Pulmonary artery endothelial cell (primary cell): ENCODE measurements at places on chromosomes 11 and 22.
A peak's percentile ranks its signal among the peaks of the same experiment; 100 is the strongest.

DNA sequence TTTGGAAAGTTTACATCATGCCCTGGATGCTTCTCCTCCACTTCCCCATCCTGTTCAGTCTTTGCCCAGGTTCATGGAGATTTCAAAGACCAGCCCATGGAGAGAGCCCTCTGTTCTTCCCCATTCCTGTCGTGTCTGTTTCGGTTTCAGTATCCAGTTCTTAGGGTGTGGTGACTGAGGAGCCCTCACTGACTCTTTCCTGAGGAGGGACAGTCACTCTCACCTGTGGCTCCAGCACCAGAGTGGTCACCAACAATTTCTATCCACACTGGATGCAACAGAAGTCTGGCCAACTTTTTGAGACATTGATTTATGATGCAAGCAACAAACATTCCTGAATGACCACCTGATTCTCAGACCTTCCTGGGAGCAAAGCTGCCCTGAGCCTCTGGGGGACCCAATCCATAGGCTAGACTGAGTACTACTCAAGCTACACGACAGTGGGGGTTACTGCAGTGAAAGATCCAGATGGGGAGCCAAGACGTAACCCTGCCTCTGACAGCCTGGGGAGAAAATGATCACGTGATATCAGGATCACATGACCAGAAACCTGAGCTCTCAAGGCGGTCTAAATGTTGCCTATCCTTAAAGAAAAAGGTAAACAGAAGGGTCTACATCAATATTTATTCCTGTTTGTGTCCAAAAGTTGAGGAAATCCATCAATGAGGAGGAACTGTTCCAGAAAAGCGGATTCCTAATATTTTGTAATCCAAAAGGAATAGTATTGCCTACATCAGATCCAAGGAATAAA lies 76.2 kb upstream of the VPREB1 start:
- no peak for DNase-seq

GRCh38 chr11:66188580-66188979 lies 79.9 kb upstream of the RAB1B start:
- DNase-seq = peak; percentile 35

DNA sequence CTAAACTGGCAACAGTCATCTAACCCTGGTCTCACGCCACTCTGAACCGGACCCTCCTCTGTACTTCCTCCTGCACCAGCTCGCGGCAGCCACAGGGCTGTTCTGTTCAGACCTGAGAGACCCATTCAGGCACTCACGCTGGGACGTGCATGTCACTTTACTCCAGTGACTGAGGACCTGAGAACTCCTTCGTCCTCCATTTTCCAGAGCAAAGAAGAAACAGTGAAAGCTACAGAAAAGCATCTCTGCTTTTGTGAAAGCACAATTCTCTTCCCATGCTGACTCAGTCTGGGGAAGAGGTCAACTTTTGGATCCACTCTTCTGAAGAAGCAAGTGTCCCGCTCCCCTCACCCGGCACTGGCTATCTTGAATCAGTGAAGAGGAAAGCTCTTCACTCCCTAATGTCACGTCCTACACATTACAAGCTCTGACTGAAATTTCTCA lies 24.5 kb downstream of the PISD start:
- no peak for DNase-seq

- DNase-seq = no peak
These were observed 64.8 kb downstream of the STIM1 start for GRCh38 chr11:3920148-3920852.

DNA sequence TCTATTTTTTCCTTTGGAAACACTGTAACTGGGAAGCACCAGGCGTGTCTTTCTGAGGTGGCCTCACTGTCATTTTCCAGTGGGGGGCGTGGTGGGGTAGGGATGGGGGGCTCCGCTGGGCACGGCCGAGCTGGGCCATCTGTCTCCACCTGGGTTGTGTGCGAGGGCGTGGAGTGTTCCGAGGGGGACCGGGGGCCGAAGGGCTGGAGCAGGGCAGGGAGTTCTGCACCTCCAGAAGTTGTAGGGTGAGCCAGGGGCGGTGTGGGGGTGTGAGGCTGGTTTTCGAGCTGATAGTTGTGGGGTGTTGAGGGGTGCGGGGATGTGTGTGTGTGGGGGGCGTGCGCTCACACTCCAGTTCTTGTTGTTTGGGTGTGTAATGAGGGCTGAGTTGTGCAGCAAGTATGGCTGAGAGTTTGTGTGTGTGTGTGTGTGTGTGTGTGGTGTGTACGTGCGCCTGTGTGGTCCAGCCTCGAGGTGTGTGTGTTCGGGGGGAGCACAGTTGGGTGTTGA lies 10.8 kb downstream of the YPEL4 start:
- DNase-seq = no peak

GRCh38 chr11:130897262-130898182 lies 18.8 kb downstream of the SNX19 start:
- peak; percentile 86 for DNase-seq

DNA sequence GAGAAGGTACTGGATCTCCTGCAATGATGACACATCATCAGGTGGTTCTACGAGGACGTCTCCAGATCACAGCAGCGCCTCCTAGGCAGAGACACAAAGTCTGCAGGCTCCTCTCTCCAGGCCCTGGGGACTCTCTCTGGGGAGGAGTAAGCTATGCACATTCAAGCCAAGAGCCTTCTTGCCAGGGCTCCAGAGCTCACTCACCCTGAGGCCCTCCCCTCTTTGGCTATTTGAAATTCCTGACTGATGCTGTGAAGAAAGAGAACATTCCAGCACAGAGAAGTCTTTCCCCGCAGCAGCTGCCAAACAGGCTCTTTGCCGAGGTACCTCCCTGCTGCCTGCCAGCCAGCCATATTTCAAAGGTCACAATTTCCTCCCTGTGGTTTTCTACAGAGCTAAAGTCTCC lies 204.9 kb downstream of the CSNK2A3 start:
- no peak for DNase-seq

GRCh38 chr11:130514316-130514715 lies 65.9 kb downstream of the ADAMTS15 start:
- DNase-seq = no peak

DNA sequence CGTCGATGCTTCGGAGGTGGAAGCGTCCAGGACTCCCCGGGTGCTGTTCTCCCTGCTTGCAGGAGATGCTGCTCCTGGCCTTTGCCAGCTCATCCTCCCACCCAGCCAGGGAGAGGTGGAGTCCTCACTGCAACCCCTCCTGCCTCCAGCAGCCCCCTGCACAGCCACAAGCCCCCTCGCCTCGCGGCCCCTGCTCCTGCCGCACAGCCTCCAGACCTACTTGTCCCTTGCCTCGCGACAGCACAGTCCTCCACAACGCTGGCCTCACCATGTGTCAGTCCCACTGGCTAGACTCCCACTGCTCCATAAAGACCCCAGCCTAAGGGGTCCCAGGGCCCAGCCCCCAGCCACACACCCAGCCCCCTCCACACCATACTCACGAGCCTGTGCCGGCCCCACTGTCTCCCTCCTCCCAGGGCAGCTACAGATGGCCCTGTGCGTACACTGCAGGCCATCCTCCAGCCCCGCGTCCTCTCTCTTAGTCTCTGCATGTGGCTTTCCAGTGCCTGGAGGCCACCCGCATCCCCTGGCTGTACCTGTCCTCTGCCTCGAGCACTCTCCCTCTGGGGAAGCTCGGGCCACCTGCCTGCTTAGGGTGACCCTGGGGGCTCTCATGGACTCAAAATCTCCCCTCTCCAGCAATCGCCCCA lies 91.5 kb downstream of the CELSR1 start:
- no peak for DNase-seq

DNA sequence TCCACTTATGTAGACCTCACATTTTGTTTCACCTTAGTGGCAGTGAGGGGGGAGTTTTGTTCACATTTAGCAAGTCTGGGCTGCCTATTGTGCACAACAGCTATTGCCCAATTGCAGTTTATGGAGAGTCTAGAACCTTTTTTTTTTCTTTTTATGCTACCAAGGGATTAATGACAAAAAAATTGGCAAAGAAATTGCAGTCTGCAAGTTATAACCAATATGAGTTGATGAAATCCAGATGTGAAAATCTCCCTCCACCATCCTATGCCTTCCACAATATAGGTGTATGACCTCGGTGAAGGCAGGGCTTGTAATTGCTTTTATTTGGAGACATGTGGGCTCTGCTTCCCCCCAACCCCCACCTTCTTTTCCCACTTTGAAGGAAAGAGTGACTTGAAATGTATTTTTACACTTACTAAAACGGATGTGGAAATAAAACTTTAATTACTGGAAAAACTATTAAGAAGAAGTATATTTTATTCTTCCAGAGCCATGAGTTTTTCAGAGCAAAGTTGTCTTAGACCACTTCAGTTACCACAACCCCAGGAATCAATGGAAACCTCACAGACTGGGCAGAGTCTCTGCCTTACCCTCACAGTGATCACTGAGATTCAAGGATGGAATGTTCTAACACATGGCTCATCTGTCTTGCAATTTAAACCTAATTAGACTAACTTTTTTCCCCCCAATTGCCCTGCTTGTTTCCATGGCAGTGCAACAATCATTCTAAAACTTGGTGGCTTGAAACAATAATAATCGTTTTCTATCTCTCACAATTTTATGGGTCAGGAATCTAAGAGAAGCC lies 120.8 kb upstream of the SLC5A12 start:
- no peak for DNase-seq

- no peak for DNase-seq
These were observed 2.7 kb downstream of the RNH1 start for GRCh38 chr11:504053-504993.

DNA sequence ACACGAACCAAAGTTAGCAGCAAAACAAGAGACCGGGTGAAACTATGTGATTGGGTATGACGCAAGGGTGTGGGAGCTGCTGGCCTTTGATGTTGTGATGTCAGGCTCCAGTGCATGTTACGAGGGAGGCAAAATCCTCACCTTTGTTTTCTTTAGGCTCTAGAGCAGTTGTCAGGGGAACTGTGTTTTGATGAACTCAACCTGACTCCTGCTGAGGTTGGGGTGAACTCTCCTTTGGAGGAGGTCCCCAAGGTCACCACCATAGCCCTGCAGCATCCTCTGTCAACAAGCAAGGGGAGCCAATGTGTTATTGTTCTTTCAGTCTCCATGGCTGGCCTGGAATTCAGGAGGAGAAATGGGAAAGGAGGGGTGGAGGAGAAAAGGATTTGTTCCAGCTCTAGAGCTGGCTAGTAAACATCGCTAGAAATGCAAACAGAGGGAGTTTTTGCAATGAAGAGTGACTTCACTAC lies 33.8 kb downstream of the RASSF10 start:
- DNase-seq = no peak

DNA sequence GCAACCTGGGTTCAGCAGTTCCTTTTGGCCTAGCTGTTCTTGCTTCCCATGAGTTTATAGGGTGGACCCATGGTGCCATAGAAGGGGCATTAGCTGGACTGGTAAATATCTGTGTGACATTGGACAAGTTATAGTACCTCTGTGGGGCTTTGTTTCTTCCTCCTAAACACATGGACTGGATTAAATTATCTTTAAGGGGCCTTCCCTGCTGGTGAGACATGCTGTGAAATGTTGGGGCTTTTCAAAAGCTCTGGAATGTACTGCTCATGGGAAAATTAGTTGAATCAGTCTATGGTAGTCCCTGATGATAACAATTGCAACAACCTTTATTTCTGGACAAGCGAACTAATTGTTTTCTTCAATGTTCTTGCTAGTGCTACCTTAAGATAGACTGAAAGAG lies 276.2 kb downstream of the BLID start:
- DNase-seq = no peak

- no peak for DNase-seq
These were observed 22.0 kb downstream of the MMP20 start for GRCh38 chr11:102603091-102603490.

DNA sequence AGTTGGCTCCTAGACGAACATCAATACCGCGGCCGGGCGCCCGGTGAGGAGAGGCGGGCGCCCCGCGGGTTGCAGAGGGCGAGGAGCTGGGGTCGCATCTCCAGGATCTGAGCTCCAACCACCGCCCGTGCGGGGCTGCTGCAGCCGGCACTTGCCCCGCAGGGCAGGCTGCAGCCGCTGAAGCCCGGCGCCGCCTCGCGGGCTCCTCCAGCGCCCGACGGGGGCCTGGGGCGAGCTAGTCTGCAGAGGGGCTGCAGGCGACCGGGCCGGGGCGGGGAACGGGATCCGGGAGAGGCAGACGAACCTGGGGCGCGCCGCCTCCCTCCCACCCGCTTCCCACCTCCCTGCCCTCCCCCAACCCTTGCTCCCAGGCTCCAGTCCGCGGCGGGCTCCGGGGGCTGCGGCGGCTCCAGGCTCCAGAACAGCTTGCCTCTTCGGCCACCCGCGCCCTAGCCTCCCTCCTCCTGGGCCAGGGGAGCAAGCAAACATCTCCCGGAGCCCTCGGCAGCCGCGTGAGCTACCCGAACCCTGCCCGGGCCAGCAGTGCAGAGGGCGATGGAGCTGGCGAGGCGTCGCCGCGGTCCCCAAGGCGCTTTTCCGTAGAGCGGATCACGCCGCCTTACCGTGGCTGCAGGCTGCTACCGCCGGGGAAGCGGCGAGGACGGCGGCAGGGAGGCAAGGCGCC lies 802 bp downstream of the TENM4 start:
- DNase-seq = no peak

DNA sequence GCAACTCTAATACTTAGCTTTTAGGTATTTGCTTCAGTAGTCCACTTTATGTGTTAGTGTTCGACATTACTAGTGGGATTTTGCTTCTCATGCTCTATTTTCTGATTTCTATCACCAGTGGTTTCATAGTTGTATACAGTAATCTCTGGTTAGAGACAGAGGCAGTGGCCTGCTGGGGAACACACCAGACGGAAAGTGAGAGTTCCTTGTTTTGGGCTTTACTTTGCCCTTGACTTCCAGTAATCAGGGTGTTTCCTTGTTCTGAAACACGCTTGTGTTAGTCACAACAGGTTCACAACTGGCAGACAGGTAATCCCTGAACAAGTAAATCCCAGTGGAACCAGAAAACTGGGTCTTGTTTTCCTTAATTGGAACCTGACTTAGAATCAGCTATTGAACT lies 56.0 kb downstream of the PACS1 start:
- no peak for DNase-seq

DNA sequence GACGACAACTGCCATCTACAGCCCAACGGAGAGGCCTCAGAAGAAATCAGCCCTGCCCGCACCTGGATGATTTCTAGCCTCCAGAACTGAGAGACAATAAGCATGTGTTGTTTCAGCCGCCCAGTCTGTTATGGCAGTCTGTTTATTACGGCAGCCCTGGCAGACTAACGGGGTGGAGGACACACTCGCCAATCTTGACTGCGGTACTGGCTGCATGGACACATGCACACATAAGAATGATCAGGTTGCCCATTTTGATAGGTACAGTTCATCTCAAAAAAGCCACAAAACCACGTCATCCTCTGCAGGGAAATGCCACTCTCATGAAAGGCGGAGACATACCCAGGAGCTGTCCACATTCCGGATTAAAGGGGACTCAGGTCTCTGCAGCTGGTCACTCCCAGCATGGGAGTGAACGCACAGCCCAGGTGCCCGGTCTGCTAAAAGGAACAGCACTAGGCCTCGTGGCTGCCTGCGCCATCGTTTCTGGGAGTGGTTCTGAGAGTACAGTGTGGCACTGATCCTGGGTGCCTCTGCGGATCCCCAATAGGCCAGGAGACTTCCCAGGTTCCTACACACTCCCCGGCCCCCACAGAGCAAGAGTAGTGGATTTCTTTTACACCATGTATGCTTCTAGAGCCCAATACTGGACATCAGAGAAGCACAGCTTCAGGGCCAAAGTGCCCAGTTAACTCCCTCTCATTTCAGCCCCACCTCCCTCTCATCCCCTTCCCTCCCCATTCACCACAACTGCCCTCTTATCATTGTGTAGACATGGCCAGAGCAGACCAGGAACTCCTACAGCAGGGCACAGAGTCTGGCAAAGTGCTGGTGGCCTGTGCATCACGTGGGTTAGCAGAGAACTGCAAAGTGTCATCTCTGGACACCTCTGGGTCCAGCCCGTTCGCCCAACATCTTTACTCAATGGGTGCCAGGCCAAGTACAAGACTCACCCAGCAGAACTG lies 11.7 kb upstream of the COMT start:
- DNase-seq = no peak
